ENCODE measurements at places on chromosomes 6 and 20.

DNA sequence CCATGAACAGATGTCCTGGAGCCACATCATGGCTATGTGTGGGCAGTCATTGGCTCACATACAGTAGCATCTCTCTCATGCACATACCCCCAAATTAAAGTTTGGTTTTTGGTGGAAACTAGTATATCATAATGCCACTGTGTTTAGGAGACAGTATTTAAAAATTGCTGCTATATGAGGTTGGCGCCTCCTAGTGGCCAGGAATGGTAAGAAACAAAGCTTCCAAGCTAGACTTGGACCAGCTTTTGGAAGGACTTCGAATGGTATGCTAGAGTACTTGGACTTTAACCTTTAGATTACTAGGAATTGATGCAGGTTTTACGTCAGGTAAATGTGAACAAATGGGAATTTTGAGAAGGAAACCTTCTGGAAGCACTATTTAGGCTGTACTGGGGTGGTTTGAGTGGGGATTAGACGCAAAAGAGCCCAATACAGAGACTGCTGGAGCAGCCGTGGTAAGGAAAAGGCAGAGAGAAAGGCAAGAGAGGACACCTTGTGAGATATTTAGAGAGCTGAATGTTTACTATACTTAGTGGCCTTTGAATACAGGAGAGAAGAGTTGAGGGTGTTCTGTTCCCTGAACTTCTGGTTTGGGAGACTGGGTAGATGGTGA lies 23.8 kb downstream of the PRSS35 start:
- peak; percentile 55 for DNase-seq

DNA sequence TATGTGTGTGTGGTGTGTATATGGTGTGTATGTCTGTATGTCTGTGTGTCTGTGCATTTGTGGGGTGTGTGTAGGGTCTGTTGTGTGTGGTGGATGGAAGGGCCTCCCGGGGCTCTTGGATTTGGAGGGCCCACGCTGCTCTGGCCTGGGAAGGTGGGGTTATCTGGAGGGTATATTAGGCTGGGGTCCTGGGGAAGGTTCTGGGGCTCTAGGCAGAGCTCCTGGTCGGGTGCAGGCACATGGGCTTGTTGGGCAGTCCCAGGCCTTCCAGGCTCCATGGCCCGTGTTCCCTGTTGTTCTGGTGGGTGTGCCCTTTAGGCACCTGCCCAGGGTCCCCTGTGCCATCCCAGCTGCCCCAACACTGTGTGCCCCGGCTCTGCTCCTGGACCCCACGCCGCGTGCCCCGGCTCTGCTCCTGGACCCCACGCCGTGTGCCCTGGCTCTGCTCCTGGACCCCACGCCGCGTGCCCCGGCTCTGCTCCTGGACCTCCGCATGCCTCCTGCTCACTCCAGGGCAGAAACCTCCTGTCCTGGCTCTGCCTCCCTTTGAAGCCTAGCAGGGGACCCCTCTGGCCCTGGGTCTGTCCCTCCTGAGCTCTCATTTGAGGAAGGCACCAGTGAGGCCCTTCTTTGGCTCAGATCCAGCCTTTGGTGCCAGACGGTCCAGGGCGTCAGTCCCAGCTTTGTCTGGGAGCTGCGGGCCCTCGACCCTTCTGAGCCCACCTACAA lies 10.2 kb upstream of the MYT1 start:
- DNase-seq: no peak

DNA sequence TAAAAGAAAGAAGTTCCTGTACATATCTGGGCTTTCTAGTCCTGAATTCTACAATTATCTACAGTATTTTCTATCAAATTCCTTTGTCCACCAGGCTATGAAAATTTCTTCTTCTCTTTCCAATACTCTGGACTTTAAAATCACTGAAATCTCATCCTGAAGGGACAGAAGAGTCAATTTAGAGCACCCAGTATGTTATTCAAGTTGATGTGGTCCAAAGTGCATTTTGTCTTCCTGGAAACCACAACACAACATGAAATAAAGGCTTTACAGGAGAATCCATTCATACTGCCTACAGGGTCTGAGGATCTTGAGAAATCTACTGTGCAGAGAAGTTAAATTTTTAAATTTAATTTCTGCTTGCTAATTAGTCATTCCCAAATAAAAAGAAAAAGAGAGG lies 94.9 kb upstream of the ADGRF1 start:
- no peak for DNase-seq

DNA sequence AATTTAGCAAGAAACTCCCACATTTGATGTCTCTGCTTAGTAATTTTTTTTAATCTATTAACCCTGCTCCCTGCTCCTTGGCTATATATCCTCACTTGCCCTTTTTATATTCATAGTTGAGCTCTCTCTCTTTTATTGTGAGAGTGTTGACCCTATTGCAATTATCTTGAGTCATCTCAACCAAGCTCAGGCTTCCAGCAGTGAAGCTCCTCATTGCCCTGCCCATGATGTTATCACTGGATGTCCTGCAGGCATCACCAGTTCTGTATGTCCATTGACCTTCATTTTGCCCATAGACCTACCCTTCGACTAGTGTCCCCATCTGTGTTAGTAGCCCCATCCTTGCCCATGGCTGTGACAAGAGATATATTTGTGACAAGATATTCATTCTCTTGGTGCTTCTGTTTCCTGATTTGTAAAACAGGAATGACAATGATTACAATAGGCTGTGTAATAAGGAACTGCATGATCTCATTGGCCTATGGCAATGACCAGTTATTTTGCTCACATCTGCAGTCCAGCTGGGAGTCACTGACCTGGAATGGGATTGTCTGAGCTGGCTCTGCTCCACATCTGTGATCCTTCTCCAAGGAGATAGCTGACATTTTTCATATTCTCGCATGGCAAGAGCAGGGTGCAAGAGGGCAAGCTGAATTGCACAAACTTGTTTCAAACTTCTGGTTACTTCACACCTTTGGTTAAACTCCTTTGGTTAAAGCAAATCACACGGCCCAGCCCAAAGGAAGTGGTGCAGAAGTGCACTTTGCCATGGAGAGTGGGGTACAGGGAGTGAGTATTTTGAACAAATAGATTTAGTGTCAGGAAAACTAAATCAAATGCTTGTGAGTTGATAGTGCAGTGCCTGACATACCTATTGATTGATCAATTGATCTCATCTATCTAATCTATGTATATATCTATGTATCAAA lies 47.7 kb upstream of the CST5 start:
- no peak for DNase-seq

DNA sequence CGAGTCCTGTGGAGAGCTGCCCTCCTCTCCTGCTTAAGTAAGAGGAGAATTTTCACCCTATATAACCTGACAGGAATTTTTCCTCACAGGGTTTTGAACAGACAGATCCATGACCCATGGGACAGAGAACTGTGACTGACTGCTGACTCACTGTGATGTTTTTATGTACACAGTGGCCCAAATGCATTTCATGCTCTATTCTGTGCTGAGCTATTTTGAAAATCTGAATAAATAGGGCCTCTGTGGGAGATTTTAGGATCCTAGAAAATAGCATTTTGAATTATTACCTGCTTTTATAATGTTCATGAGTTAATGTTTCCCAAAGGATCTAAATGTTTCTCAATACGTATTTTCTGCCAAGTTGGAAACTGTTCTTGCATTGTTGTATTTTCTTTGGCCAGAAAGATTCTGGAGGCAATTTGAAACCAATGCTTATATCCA lies 577.4 kb downstream of the HTR1B start:
- DNase-seq: no peak

DNA sequence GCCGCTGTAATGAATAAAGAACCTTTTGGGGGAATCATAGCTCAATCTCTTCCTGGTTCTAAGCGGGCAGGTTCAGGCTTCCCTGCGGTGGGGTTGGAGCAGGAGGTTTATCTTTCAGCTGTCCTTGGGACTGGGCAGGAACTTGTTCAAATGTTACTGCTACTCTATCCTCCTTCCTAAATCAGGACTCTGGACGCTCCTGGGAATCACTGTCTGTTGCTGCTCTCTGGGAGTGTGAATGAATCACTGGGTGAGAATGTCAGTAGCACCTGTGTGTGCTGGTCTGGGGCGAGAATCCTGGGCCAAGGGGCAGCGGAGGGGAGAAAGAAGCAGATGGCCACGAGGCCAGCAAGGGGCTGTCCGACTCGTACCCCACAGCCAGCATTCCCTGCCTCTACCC lies 65.4 kb upstream of the ZNFX1 start:
- no peak for DNase-seq

GRCh38 chr6:8738951-8739350 lies 303.6 kb upstream of the SLC35B3 start:
- no peak for DNase-seq

GRCh38 chr6:31940256-31940664 lies 5.6 kb upstream of the CFB start:
- peak; percentile 52 for DNase-seq

GRCh38 chr6:74568861-74569260 lies 637.0 kb downstream of the COL12A1 start:
- no peak for DNase-seq

- DNase-seq: no peak
Measured at GRCh38 chr6:30750379-30750668, 6.0 kb upstream of the IER3 start.

GRCh38 chr20:24444526-24445190 lies 24.8 kb upstream of the SYNDIG1 start:
- no peak for DNase-seq

- peak; percentile 48 for DNase-seq
Measured at GRCh38 chr20:25470045-25470444, 62.6 kb downstream of the GINS1 start.

DNA sequence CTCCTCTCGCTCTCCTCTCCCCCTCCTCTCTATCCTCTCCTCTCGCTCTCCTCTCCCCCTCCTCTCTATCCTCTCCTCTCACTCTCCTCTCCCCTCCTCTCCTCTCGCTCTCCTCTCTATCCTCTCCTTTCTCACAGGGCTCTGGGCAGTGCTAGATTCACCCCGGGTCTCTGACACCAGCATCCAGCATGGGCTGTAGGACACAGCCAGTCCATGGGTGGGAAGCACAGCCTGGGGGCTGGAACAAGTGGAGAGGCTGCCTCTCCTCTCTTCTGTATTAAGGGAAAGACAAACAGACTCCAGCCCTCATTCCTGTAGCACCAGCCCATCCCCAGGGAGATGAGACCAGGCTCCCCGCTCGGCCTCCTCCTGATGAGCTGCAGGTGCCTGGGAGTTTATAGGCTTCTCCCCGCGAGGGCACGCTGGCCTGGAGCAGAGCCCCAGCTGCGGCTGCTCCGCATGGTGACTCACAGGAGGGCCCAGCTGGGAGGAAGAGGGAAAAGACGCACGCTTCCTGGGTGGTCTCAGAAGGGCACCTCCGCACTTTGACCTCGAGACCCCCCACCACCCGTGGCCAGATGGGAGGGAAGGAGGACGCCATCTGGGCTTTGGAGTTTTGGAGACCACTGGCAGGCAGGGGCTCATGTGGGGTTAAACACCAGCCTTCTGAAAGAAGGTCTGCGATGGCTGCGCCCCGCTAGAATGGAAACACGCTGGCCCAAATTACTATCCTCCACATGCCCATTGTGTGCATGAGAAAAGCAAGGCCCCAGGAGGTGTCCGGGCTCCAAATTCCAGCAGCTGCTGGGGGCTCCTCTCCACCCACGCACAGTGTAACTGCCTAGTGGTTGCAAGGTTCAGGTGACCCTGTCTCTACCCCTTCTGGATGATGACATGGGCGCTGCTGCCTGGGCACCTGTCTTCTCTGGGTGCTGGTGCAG lies 68.0 kb downstream of the BMP7 start:
- peak; percentile 46 for DNase-seq

DNA sequence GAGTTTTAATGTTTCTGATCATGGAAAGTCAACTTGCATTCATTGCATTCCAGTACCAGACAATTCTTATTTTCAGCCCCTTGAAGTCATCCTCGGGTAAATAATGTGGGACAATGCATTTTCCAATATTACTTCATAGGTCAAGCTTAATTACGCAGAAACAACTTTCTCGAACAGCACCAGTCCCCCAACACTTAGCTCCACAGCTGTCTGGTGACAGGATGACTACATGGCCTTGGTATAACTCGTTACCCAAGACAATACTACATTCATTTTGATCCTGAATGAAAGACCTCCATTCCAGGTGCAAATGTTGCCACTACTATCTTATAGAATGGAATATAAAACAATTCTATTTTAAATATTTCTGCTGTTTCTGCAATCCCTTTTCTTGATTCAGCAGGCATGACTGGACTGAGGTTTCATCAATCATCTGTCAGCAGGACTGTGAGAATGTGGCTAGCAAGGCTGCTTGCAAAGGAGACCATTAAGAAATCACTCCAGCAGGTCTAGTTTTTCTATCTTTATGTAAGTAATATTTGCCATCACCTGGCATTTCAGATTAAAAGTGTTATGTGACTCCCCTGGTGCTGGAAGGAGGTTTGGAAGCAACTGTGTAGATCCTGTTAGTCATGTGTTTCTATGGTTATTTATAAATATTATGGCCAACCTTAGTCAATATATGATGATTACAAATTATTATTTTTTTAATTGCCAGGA lies 147.9 kb downstream of the HAO1 start:
- DNase-seq: no peak

DNA sequence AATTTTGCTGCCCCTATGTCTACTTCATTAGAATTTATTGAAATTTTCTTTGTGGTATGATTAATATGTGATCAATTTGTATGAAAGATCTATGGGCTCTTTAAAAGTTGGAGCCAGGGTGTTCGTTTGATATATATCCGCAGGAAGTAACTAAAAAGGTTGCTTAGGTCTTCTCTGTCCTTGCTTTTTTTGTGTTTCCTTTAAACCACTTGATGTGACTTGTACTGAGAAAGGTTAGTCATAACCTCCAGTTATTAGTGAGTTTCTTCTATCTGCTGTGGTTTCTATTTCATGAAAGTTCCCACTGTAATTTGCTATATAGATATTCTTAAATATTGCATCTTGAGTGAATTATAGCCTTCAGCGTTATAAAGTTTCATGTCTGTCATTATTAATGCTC lies 585.3 kb upstream of the ARID1B start:
- no peak for DNase-seq

GRCh38 chr6:16687045-16687444 lies 74.2 kb downstream of the ATXN1 start:
- DNase-seq: peak; percentile 70

DNA sequence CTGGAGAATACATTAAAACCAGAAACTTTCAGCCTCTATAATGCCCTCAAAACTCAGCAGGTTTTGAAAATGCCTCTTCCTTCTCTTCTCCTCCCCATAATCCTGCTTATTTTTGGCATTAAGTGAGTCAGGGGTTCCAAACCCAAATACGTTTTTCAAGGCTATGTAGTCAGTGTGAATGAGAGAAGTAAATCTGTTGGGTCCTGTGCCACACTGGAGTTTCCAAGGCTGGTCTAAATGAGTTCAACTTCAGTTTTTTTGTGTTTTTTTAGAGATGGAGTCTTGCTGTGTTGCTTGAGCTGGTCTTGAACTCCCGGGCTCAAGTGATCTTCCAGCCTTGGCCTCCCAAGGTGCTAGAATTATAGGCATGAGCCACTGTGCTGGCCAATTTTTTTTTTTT lies 20.9 kb downstream of the PTPRA start:
- DNase-seq: no peak

DNA sequence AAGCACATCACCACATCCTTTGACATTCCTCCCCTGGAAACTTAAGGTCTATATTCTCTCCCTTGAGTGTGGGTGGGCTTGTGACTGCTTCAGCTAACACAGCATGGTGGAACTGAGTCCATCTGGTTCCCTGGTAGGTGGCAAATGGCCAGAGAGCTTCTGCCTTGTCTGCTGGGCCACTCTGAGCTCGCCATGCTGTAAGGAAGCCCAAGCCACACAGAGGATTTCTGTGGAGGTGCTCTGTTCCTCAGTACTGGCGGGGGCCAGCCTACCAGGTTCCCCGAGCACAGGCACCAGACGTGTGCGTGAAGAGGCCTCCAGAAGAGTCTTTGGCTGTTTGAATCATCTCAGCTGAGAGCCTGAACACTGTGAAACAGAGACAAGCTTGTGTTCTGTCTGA lies 41.6 kb upstream of the PMEPA1 start:
- DNase-seq: no peak

Measured in NCI-H69 (cell line).